Activated CD4-positive, alpha-beta T cell treated with anti-CD3 and anti-CD28 coated beads, Interleukin-2, amount 50 U/mL, for 24 hours (primary cell): ENCODE measurements at places on chromosomes 12 and 14.

DNA sequence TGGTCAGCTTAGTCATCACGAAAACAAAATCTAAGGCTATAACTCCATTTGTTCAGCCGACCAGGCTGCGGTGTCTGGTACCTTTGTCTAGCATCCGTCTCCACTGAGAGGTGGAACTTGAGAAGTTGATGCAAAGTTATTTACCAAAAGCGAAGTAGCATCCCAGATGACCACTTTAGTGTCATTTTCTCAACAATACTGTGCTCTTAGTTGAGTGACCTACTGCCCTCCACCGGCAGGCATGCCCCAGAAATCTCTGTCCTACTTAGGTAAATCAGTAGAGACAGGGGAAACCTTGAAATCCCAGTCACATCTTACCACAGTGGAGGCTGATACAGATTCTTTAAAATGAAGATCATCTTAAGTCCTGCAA, 1.3 kb upstream of the ST8SIA1 start:
- DNase-seq = no peak

DNA sequence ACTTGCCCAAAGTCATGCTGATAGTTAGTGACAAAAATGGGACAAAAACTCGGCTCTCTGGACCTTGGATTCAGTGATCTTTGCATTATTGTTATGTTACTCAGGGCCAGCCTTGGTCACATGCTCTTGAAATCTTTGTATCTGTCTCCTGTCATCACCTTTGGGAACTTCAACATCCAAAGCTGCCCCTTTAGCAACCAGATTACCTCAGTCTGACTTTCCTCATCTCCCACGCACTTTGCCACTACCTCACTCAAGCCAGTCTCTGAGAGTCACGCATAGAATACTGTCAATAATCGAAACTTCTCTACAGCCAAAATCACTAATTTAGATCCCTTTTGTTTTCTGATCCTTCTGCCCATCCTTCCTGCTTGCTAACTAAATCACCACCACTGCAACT, 90.8 kb upstream of the DAAM1 start:
- no peak for DNase-seq

DNA sequence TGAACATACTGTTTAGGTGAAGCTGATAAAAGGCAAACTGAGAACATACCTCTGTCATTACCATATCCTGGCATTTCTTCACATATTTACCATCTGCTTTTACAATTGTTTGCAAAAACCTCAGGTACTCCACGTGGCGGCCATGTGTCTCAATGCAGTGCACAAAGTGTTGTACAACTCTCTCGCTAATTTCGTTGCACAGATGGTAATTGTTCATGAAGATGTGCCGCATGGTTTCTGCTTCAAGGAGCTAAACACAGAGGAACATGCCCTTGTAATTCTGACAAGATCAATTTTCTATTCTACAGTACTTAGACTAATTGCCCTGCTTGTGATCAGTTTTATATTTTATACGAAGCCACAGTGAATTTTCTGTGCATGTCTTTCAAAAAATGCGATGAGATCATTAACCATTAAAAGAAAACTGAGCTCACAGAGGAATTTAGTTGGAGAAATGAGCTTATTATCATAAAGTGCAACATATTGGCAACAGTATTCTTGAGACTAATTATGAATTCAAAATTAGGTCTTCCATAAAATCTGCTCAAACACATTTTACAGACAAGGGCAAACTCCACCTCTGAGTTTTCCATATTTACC, 233.8 kb downstream of the ITPR2 start:
- no peak for DNase-seq

GRCh38 chr12:107025671-107026070, 38.7 kb upstream of the MTERF2 start:
- no peak for DNase-seq

- DNase-seq = no peak
These were observed 16.1 kb upstream of the TMEM106C start for GRCh38 chr12:47947341-47947740.
